ENCODE measurements at places on chromosomes 4 and X. TPM values are rescaled to one million over a fixed set of nuclear protein-coding genes. Genes with fewer than 3 reads are reported as not detected.

The SSX2B gene
- not detected for polyA plus RNA-seq

- no peak for DNase-seq
These were observed 1.2 kb downstream of the CTSO start for GRCh38 chr4:155952501-155952901.

- DNase-seq, result no peak
These were observed 51.4 kb downstream of the NPY5R start for GRCh38 chr4:163395055-163395454.

GRCh38 chr4:39446483-39446841 is 12.3 kb downstream of the RPL9 start:
- DNase-seq, result no peak

- DNase-seq, result no peak
These were observed 232.4 kb downstream of the MAML3 start for GRCh38 chr4:139921429-139922184.

DNA sequence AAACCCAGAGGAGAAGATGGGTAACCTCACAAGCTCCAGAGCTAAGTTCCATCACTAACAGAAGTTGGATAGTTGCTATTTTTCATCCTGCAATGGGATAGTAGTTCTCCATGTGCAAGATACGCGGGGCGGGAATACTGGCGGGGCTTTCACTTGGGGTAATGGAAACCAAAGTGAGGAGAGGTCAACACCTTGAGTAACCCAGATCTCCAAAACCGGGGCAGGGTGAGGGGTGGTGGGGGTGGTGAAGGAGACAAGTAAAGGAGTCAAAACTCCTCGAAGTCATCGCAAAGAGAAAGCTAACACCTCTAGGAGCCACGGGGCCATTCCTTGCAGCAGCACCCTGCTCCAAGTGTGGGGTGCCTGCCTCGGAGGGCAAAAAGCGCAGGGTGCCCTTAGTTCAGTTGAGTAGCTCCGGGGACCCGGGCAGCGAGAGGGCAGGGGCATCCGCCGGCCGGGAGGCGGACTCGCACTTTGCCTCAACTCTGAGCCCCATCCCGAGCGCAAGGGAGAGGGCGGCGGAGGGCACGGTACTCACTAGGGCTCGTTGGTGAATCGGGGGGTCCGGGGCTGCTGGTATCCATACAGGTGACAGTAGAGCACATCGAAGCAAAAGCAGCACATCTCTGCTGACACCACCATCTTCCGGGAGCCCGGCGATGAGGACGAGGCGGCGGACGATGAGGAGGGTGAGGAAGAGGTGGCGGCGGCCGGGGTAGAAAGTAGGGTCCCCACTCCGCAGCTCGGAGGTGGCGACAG is 645 bp downstream of the AMMECR1 start:
- DNase-seq, result no peak
